ENCODE measurements at places on chromosomes 13 and 19. TPM values are rescaled to one million over a fixed set of nuclear protein-coding genes. Genes with fewer than 3 reads are reported as not detected.
A peak's percentile ranks its signal among the peaks of the same experiment; 100 is the strongest.

- peaks cover 4% of the 10 kb centered on the region for H3K36me3 ChIP-seq
- no peaks in the 10 kb centered on the region for H3K4me1 ChIP-seq
- no peak overlapping the region for H3K27ac ChIP-seq
- H3K27me3 ChIP-seq: peaks cover 9% of the 10 kb centered on the region
- H3K4me3 ChIP-seq: no peak overlapping the region
Observed at GRCh38 chr19:29479941-29480340, 45.9 kb upstream of the VSTM2B start.

DNA sequence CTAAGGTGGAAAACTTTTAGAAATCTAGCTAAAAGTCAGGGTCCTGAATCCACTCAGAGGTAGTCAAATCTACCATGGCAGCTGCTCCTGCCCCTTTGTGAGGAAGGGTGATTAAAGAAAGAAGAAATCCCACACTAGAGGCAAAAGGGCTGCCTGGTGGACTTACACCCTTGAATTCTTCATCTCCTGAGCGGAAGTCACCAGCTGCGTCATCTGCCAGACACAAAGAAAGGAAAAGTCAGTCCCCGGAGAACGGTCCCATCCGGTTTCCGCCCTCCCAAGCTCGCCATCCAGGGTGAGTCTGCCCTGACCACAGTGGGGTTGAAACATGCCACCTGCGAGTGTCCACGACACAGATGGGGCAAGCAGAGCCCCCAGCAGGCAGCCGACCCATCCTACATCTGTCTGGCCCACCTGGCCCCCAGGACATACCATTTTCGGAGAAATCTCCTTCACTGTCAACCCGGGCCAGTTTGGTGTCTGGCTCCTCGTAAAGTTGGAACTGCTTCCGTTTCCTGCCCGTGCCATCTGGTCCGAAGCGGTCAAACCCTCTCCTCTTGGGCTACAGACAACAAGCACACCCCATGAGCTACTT, 7.7 kb downstream of the AKAP8 start:
- no peaks in the 10 kb centered on the region for H3K36me3 ChIP-seq
- peaks cover 15% of the 10 kb centered on the region for H3K4me1 ChIP-seq
- H3K27ac ChIP-seq: no peak overlapping the region
- H3K4me3 ChIP-seq: no peak overlapping the region
- DNase-seq: no peak
- no peaks in the 10 kb centered on the region for H3K27me3 ChIP-seq

DNA sequence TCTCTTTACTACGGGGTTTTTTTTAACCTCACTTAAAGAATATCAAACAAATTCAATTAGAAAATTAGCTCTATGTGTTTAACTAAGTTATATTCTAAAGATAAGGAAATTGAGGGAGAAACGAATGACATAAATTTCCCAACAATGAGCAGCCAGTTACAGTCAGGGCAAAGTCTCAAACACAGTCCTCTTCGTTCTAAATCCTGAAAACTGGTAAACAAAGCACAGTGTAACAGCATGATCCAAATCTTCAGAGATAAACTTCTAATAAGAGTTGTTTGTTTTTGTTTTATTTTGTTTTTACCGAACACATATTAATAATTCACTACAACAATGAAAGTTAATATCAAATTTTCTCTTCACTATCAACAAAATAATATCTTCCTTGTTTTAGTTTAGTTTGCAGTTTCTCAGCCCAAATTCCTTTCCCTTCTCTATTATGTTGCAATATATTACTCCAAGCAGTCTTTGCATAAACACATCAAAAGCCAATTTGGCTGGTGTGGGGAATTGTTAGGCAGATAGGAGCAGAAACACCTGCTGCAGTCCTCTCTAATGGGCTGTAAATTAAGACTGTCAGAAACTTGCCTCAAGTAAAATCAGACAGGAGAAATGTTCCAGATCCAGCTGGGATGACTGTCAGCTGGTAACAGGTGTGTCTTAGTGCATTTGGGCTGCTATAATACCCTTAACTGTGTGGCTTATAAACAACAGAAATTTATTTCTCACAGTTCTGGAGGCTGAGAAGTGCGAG, 106.5 kb upstream of the SGCG start:
- H3K27me3 ChIP-seq: peaks cover 4% of the 10 kb centered on the region
- H3K4me3 ChIP-seq: no peak overlapping the region

GRCh38 chr13:108365255-108365654, 95.7 kb downstream of the TNFSF13B start:
- no peak overlapping the region for H3K4me3 ChIP-seq
- H3K4me1 ChIP-seq: peaks cover 1% of the 10 kb centered on the region
- no peaks in the 10 kb centered on the region for H3K36me3 ChIP-seq
- no peak for DNase-seq
- H3K27ac ChIP-seq: no peak overlapping the region

The MYO1F gene
- 64.4 TPM for total RNA-seq

- H3K4me1 ChIP-seq: peaks cover 13% of the 10 kb centered on the region
- peak overlapping the region; percentile 96 for H3K27ac ChIP-seq
- H3K36me3 ChIP-seq: peaks cover 30% of the 10 kb centered on the region
- no peaks in the 10 kb centered on the region for H3K27me3 ChIP-seq
- DNase-seq: peak; percentile 52
Observed at GRCh38 chr19:12194827-12195731, 32.2 kb downstream of the ZNF136 start.

The FFAR1 gene
- total RNA-seq: not detected

DNA sequence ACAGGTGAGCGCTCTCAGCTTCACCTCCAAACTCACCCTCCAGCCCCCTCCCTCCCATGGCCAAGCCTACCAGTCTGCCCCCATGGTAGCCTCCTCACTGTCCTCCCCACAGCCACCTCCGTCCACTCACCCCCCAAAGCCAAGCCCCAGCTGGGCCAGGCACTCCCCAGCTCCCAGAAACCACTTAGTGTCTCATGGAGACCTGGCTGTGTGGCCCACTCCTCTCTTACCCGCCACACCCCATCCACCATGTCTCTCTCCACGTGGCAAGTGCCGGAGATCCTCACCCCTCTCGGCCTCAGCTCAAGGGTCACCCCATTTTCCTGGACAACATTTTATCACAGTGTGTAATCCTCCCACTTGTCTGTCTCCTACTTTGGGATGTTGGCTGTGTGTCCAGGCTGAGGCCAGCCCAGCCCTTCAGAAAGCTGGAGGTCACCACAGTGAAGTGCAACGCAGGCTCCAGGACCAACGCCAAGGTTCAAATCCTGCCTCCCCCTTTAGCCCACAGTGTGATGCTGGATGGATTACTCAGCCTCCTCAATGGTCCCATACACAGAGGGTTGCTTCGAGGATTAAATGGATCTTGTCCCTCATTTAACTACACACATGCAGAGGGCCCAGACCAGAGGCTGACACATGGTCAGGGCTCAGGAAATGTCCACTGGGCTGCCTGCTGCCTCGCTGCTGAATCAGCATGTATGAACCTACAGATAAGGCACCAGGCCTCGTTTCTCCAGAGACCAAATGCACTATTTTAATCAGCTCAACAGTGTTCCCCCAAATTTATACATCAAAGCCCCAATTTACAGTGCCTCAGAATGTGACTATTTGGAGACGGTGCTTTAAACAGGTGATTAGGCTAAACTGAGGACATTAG, 71.3 kb downstream of the CEBPG start:
- no peaks in the 10 kb centered on the region for H3K36me3 ChIP-seq
- H3K27ac ChIP-seq: no peak overlapping the region
- peaks cover 5% of the 10 kb centered on the region for H3K4me1 ChIP-seq
- DNase-seq: no peak
- no peaks in the 10 kb centered on the region for H3K27me3 ChIP-seq

DNA sequence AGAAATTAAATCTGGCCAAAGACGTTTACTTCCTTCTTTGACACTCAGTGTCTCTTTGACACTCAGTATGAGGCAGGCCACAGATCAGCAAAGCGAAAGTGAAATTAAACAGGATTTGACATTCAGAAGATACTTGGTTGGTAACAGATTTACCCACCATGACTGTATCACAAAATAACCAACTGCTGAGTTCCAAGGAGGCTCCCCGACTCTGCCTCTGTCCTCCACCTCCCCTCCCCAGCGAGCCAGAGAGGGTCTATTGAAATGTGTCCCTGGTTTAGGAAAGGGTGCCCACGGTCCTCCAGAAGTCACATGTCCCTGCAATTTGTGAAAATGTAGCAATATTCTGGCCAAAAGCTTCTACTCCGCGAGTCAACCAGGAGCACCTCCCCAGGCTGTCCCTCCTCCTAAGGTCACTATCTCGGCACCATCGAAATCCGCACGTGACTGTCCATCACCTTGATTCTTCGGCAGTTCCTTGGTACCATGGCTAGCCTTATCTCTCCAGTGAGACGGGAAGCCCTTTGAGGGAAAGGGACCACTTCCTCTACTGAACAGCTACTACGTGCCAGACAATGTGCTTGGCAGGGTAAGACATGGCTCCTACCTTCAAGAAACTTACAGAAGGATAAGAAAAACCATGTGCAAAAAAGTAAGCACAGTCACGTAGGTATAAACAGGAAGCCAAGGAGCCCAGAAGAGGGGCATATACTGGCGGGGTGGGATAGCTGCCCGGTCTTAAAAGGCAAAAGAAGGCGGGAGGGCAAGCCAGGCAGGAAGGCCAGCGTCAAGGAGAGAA, 1.5 kb downstream of the N4BP2L1 start:
- no peaks in the 10 kb centered on the region for H3K27me3 ChIP-seq
- DNase-seq: peak; percentile 74
- peaks cover 50% of the 10 kb centered on the region for H3K4me1 ChIP-seq
- peak overlapping the region; percentile 94 for H3K4me3 ChIP-seq
- H3K27ac ChIP-seq: peak overlapping the region; percentile 97

DNA sequence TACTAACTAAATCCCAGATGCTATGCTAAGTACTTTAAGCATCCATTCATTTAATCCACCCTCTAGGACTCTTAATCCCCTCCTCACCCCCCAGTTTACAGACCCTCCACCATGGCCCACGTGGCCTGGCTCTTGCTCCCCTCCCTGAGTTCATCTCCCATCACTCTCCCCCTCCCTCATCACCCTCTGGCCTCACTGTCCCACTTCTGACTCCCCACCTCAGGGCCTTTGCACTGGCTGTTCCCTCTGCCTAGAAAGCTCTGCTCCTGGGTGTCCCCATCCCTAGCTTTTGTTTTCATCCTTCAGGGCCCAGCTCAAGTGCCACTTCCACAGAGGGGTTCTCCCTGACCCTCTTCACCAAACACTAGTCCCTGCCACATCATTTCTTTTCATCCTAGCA, 4.2 kb downstream of the B9D2 start:
- H3K4me3 ChIP-seq: peak overlapping the region; percentile 63
- peaks cover 66% of the 10 kb centered on the region for H3K4me1 ChIP-seq
- no peaks in the 10 kb centered on the region for H3K27me3 ChIP-seq
- no peak for DNase-seq

DNA sequence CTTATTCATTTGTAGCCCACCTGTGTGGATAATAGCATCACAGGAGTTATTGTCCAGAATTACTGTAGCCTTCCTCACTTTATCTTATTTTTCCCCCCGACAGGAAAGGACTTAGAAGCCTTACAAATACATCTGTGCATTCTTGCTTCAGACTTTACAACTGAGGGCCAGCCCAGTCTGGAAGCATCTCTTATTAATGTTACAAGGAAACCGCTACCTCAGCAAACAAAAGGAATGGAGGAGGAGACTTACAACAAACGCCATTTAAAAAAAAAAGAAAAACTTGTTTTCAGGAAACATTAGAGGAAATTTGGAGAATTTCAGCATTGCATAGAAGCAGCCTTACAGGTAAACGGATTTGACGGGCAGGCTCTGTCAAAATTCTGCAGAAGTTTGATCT, 45.2 kb downstream of the GARRE1 start:
- H3K36me3 ChIP-seq: peaks cover 12% of the 10 kb centered on the region
- H3K4me1 ChIP-seq: peaks cover 22% of the 10 kb centered on the region
- no peaks in the 10 kb centered on the region for H3K27me3 ChIP-seq
- no peak overlapping the region for H3K4me3 ChIP-seq
- DNase-seq: no peak
- H3K27ac ChIP-seq: peak overlapping the region; percentile 71

The FFAR2 gene
- not detected for total RNA-seq

- no peaks in the 10 kb centered on the region for H3K4me1 ChIP-seq
- H3K36me3 ChIP-seq: no peaks in the 10 kb centered on the region
Observed at GRCh38 chr13:28540612-28541011, 45.7 kb upstream of the FLT1 start.

DNA sequence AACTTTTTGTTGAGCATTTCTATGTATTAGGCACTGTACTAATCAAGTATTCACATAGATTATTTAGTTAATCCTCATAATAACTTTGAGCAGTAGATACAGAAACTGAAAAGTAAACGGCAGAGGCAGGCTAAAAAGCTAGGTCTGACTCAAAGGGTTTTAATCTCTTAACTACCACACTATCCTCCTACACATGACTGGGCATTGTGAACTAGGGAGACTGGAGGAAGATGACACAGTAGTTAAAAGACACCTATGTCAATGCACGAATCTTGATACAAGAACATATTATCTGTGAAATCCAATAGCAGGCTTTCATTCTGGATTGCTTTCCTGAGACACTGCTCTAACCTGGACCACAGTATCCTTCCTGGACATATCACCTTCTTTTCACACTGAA, 36.3 kb downstream of the MICU2 start:
- DNase-seq: no peak
- H3K4me3 ChIP-seq: no peak overlapping the region
- H3K27me3 ChIP-seq: no peaks in the 10 kb centered on the region
- H3K36me3 ChIP-seq: peaks cover 52% of the 10 kb centered on the region
- peaks cover 34% of the 10 kb centered on the region for H3K4me1 ChIP-seq
- no peak overlapping the region for H3K27ac ChIP-seq

The SPHK2 gene
- 40.4 TPM for total RNA-seq

DNA sequence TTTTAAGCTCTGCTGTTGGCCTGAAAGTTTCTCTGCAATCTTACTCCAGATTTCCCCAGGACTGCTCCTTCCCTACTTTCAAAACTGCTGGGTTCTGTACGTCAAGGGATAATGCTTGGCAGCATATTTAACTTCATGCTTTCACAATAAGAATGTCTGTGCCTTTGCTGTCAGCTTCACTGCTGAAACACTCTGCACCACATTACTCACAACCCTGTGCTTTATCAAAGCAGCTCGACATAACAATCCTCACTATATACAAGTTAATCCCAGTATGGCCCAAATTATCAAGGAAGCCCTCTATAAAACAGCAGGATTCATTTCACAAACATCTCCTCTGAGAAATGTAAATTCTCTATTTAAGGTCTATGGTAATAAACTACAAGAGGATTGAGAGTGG, 17.5 kb downstream of the LATS2 start:
- DNase-seq: no peak
- H3K4me1 ChIP-seq: peaks cover 8% of the 10 kb centered on the region
- H3K27ac ChIP-seq: no peak overlapping the region
- no peak overlapping the region for H3K4me3 ChIP-seq
- no peaks in the 10 kb centered on the region for H3K27me3 ChIP-seq
- H3K36me3 ChIP-seq: no peaks in the 10 kb centered on the region

The CATSPERD gene
- total RNA-seq: not detected

GRCh38 chr13:25292301-25292700, 5.0 kb upstream of the MTMR6 start:
- no peak overlapping the region for H3K4me3 ChIP-seq
- H3K27ac ChIP-seq: no peak overlapping the region
- H3K4me1 ChIP-seq: peaks cover 10% of the 10 kb centered on the region

The ZNF763 gene
- total RNA-seq: 11.3 TPM

- H3K4me1 ChIP-seq: no peaks in the 10 kb centered on the region
- H3K4me3 ChIP-seq: no peak overlapping the region
- peaks cover 4% of the 10 kb centered on the region for H3K27me3 ChIP-seq
- no peak for DNase-seq
Observed at GRCh38 chr13:102702965-102703725, 8.3 kb upstream of the METTL21C start.

The PALM3 gene
- not detected for total RNA-seq

- DNase-seq: no peak
- H3K27ac ChIP-seq: peak overlapping the region; percentile 95
- H3K36me3 ChIP-seq: peaks cover 41% of the 10 kb centered on the region
- H3K4me3 ChIP-seq: peak overlapping the region; percentile 94
- peaks cover 56% of the 10 kb centered on the region for H3K4me1 ChIP-seq
- H3K27me3 ChIP-seq: peaks cover 5% of the 10 kb centered on the region
Observed at GRCh38 chr13:41459432-41460073, 2.2 kb downstream of the RGCC start.

All from naive thymus-derived CD8-positive, alpha-beta T cell (primary cell).